ENCODE measurements at places on chromosomes 5 and 9. TPM values are rescaled to one million over a fixed set of nuclear protein-coding genes. Genes with fewer than 3 reads are reported as not detected.

FBXO10 gene
- polyA plus RNA-seq: 13.8 TPM

SLC1A3 gene
- polyA plus RNA-seq: 0.13 TPM

SELENOP gene
- polyA plus RNA-seq: 0.35 TPM

SMC2 gene
- polyA plus RNA-seq: 3.9 TPM

WWC1 gene
- 0.03 TPM for polyA plus RNA-seq

FOXE1 gene
- polyA plus RNA-seq: not detected

IRX1 gene
- not detected for polyA plus RNA-seq
